Activated CD4-positive, alpha-beta T cell treated with anti-CD3 and anti-CD28 coated beads, Interleukin-2, amount 10 ng/mL, durations not matched to agents 7 days and 5 days (primary cell): ENCODE measurements at places on chromosomes 7 and 10. TPM values are rescaled to one million over a fixed set of nuclear protein-coding genes. Genes with fewer than 3 reads are reported as not detected.

GRCh38 chr10:76311752-76312636, 880.6 kb downstream of the LRMDA start:
- no peak for DNase-seq

- DNase-seq: no peak
Measured at GRCh38 chr7:92489634-92490033, 11.9 kb upstream of the ERVW-1 start.

DNA sequence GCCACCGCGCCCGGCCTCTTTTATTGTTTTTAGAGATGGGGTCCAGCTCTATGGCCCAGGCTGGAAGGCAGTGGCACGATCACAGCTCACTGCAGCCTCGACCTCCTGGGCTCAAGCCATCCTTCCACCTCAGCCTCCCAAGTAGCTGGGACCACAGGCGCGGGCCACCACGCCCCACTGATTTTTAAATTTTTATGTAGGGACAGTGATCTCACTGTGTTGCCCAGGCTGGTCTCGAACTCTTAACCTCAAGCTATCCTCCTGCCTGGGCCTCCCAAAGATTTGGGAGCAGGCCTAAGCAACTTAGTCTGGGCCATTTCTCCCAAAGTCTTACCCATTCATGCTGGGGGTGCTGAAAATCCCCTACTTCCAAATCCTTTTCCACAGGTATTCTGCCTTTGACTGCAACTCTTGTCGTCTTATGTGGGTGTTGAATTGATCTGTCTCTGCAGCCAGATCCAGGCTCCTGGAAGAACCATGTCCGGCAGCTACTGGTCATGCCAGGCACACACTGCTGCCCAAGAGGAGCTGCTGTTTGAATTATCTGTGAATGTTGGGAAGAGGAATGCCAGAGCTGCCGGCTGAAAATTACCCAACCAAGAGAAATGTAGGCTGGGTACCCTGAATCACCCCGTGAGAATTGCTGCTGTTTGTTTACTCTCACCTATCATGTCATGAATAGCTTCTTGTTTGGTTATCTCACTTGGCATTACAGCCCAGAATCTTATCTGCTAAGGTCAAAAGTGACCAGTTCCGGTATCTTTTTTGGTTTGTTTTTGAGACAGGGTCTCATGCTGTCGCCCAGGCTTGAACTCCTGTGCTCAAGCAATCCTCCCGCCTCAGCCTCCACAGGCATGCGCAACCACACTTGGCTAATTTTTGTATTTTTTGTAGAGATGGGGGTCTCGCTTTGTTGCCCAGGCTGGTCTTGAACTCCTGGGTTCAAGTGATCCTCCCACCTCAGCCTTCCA, 1.1 kb downstream of the ZDHHC4 start:
- no peak for DNase-seq

DNA sequence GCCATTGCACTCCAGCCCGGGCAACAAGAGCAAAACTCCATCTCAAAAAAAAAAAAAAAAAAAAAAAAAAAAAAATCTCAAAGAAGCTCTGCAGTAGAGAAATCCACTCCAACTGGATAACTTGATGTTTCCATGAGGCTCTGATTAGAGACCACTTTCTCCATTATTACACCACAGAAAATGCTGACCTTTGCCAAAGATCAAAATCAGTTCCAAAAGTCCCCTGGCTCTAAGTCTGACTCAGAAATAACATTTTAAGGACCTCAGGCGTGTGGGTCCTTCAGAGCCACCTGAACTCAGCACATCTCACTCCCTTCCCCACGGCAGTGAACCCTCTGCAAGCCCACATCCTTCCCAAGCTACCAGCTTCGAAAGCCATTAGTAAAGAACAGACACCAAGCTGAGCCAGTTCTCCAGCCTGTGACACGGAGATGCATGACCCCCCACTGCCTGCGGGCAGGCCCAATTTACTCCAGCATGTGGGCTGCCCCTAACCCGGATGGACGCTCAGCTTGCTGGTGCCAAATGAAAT, 13.8 kb upstream of the TMEM120A start:
- DNase-seq: peak; percentile 24

The GTF2IRD1 gene
- total RNA-seq: 1.3 TPM

The SLC26A3 gene
- total RNA-seq: not detected

The VIPR2 gene
- total RNA-seq: not detected
